ENCODE measurements at places on chromosomes 6 and 20. TPM values are rescaled to one million over a fixed set of nuclear protein-coding genes. Genes with fewer than 3 reads are reported as not detected.

- no peak for DNase-seq
Observed at GRCh38 chr6:15372932-15373331, 127.1 kb downstream of the JARID2 start.

- DNase-seq = peak; percentile 49
Observed at GRCh38 chr6:108897371-108897770, 49.1 kb downstream of the ARMC2 start.

DNA sequence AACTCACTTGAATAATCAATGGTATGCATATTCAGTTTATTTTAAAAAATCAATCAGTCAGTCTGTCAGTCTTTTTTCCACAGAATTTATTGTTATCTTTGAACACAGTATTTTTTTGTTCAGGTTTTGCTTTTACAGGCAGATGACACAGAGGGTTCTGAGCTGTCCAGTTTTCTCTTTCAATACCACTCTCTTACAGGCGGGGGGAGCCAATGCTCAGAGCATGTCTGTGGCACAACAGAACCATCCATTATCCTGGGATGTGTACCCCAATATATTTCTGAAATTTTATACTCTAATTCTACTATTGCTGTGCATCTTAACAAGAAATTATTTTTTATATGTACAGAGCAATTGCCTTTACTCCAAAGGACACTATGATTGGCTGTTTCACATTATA, 21.2 kb downstream of the ROS1 start:
- DNase-seq = no peak

ZNF337 gene
- total RNA-seq = 9.4 TPM

GRCh38 chr6:89242574-89243330, 25.6 kb upstream of the GABRR1 start:
- no peak for DNase-seq

- no peak for DNase-seq
Observed at GRCh38 chr6:71486461-71486860, 197.8 kb downstream of the OGFRL1 start.

- DNase-seq = no peak
Observed at GRCh38 chr6:12335717-12336116, 45.6 kb downstream of the EDN1 start.

DNA sequence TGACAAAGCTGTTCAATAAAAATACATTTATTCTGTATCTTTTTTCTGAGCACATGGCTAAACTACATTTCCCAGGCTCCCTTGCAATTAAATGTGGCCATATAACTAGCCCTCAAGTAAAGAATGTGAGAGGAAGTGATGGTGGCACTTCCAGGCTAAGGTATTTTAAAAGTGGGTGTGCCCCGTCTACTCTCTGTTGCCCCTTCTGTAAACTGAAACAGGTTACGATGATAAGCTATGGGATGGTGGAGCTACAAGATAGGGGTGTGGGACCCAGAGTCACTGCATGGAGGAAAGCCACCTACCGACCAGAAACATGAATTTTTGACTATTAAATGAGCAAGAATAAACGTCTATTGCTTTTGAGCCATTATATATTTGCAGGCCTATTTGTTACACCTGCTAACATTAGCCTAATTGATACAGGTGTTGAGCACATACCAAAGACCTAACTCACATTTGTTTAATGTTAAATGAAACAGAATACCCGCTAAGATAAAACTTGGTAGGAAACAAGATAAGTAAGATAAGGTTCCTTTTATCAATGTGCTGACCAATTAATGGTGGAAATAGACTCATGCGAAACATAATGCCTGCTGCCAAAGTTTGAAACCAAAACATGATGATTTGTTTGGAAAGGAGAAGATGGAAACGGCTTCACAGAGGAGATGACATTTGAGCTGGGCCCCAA, 3.1 kb downstream of the FYN start:
- DNase-seq = no peak

NNAT gene
- total RNA-seq = 0.82 TPM

GRCh38 chr6:113696960-113697359, 160.2 kb upstream of the MARCKS start:
- no peak for DNase-seq

DNA sequence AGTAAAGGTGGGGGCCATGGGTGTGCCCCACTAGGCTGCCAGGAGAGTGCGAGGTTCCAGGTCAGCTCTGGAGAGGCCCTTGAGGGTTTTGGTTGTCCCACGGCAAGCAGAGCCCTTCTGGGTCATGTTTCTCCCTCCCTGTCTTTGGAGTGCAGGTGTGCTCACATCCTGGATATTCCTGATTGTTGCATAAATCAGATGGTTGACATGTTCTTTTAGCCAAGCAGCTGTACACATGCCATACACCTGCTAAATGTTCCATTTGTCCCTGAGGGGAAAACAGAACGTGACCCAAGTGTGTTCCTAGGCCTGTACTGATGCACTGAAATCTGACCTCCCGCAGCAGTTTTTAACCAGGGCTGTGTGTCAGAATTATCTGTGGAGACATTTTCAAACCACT, 77.5 kb upstream of the BEND3 start:
- DNase-seq = no peak

ASCC3 gene
- total RNA-seq = 22.1 TPM
